Muscle of back (tissue), 13 donors: ENCODE measurements at places on chromosomes 7 and 10.
A peak's percentile ranks its signal among the peaks of the same experiment; 100 is the strongest.

GRCh38 chr7:41241641-41242040, 461.2 kb downstream of the INHBA start:
- no peak for DNase-seq

DNA sequence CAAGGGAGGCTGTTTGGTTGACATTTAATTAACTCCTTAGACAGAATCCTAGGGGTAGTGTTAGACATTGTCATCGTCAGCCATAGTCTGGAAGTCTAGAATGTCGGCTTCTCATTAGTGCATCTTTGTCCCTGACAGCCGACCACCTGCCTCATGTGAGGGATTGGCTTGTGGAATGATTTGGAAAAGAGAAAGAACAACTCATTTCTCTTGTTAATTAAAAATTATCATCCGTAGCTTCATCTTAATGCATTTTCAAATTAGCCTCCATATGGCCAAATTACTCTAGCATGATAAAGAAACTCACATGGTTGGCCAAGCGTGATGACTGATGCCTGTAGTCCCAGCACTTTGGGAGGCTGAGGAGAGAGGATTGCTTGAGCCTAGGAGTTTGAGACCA, 97.7 kb upstream of the PARD3 start:
- DNase-seq: no peak

DNA sequence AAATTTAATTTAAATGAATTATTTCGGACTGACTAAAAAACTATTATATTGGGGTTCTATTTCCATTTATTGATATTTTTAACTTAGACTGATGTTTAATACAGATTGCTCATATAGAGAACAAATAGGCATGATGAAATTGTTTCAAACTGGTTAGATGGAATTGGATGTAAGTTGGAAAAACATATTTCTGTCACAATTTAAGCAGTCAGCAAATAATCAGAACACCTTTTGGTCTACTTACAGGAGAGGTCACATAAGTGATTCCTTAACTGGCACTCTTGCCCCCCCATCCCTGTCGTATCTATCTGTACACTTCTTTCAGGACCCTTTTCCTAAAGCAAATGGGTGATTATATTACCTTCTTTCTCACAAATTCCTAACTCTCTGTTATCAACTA, 138.4 kb downstream of the PLXDC2 start:
- no peak for DNase-seq

- no peak for DNase-seq
Measured at GRCh38 chr10:663831-664251, 25.6 kb downstream of the DIP2C start.

DNA sequence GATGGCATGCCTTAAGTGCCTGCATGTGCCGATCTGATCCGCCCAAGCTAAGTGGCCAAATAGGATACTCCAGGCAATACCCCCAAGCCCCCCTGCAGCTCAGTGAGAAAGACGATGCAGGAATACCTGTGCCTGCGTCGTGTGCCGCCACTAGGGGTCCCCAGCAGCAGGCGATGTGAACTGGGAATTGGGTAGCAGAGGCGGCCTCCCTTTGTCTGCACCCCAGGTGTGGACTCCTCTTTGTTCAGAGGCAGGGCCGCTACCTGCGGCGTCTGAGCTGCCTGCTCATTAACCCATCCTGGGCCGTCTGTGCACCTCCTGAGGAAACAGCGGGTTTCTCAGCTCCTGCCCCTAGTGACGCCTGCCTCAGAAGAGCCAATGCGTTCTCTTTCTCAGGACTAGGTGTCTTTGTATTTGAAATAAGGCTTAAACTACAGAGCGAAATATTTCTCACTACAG, 4.8 kb upstream of the CHN2 start:
- peak; percentile 34 for DNase-seq

- no peak for DNase-seq
Measured at GRCh38 chr10:21514818-21515351, 10.6 kb downstream of the SKIDA1 start.

DNA sequence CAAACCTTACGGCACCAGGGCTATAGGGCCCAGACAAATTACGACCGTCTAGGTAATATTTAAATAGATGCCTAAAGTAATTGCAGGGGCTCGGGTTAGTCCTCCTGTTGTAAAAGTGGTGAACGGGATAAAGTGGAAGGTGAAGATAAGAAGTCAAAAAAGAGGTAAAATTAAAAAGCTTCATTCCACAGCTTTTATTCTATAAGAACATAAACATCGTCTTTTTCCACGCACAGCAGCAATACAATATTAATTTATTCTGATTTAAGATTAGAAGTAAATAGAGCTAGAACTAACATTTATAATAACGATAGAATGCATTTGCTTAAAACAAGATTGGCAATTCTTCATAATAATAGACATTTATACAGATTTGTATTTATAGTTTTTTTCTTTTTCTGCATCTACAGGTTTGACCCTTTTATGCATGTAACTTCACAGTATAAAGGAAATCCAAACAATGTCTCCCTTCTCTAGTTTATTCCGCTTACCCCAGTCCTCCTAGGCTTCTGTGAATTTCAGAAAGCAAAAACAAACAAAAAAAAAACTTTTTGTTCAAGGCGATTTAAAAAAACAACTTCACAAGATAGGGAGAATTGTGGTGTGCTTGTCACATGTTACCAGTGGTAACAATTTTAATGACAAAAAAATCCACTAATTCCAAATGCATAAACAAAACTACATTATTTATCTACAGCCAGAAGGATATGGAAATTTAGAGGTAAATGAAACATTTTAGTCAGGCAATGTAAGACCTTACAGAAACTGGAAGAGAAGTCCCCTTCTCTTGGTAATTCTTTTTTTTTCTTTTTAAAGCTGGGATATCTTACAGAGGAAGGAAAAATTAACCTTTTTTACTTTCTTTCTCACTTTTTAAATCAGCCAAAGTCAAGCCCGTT, 3.4 kb downstream of the HOXA10 start:
- DNase-seq: peak; percentile 68

- no peak for DNase-seq
Measured at GRCh38 chr7:65946904-65947303, 35.1 kb downstream of the GUSB start.

- DNase-seq: no peak
Measured at GRCh38 chr7:135980665-135981180, 3.6 kb upstream of the MTPN start.

- DNase-seq: no peak
Measured at GRCh38 chr10:121158988-121159579, 307.9 kb downstream of the WDR11 start.

- no peak for DNase-seq
Measured at GRCh38 chr7:26334166-26334859, 42.7 kb downstream of the SNX10 start.

- no peak for DNase-seq
Measured at GRCh38 chr10:86652361-86653202, 1.8 kb upstream of the OPN4 start.

DNA sequence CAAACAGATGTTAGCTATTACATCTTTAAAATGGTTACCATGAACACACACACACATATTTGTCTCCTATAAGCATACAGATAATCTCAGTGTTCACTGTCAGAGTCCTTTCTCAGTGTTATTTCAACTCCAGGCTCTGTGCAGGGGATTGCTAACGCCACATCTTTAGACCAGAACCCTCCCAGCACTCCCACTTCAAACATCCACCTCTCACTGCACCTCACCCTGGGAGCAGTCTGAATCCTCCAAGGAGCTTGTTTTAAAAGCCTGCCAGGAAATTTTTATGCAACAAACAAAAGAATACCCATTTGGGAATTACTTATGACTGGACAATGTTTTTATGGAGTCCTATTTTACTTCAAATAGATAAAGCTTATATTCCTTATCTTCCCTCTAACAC, 107.4 kb downstream of the PARD3 start:
- no peak for DNase-seq

DNA sequence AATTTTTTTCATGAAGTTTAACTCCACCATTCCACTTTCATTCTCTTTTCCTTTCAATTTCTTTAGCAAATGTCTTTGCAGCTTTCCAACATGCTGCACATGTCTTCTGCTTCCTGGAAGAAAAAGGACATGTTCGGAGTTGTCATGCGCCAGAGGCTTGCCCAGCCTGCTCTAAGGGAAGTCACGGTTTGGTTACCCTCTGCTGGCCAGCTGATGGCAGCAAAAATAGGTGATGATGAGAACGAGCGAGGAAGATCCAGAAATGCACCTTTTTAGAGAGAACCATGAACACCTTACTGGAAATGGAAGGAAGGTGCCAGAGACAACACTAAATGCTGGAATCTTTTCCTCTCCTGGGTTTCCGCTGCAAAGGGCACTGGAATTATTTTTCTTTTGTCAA, 4.9 kb upstream of the ZSCAN21 start:
- no peak for DNase-seq

- DNase-seq: no peak
Measured at GRCh38 chr7:44989132-44989531, 10.3 kb upstream of the MYO1G start.

GRCh38 chr10:121245754-121246153, 352.5 kb downstream of the FGFR2 start:
- DNase-seq: no peak

DNA sequence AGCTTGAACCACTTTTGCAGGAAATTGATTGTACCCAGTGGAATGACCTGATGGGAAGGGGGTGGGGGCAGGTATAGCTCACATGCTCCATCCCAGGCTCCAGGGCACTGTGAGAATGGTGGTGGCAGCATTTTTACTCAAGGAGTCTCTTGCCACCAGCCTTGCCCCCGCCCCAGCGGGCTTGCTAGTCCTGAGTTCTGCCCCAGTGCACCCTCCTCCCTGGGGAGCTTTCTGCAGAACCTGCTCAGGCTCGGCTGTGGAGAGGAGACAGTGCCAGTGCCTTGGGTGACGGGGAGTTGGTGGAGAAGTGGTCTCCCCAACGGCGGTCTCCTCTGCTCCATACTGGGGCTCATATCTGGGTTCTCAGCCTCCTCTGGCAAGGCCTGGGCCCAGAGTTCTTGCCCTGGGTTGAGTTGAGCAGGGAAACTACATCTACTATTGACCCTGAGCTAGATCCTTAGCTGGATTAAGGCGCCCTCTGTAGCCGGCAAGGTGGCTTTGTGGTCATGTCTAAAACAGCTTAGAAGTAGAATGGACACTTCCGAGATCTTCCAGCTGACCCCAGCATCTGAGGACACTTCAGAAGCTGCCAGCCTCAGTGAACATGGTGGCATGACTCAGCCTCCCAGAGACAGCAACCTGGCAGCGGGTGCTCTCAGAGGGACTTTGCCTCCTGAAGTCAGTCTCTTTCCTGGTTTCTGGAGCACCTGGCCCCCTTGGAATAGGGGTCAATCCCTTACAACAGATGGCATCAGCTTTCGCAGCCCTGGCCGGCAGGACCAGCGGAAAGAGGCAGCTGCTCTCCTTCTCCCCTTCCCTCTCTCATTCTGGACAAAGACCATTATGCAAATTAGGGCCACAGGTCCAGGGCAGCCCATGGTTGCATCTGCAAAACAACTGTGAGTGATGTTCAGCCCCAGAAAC, 363.4 kb upstream of the MKI67 start:
- DNase-seq: no peak

DNA sequence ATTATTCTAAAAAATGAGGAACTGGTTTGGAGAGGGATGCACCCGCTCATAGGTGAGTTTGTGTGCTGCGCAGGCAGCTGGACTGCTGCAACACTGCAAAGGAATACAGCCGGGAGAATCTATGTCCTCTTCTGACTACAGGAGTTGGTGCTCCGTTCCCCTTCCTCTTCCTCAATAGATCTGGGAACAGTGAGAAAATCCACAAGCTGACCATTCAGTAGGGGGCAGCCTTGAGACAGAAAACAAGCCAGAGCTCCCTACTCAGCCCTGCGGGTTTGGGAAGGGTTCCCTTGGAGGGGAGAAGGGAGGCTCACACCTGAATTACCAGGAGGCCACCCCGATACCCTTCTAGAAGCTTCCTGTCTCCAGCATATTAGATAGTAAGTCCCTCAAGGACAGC, 87.3 kb upstream of the FOXI2 start:
- peak; percentile 0 for DNase-seq

DNA sequence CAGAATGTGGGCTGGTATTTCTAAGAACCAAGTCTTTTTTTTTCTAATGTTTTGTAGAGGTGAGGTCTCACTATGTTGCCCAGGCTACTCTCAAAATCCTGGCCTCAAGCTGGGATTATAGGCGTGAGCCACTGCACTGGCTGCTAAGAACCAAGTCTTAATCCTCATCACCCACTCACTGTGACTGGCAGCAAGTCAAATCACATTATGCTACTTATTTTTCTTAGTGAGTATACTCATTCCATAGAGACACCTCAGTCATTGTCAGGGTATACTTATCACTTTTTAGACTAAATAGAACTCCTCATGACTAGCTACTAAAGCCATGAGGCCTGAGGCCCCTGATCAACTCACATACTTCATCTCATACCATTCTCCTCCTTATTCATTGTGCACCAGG, 116.1 kb downstream of the STRA8 start:
- DNase-seq: no peak

DNA sequence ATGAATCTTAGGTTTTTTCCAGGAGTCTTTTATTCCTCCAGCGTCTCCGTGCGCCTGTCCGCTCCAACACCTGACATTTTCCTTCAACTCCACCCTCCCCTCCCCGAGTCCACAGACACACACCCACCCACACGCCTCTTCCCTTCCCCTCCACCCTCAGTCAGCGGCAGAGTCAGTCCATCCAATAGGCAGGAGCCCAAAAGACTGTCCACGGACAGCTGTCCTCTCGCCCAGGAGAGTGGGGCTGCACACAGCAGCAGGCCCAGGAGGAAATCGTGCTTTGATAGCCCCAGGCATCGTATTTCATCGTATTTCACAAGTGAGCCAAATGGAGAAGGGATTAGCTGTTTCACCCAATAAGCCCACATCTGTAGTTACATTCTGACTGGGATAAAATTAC, 285.1 kb downstream of the ZEB1 start:
- DNase-seq: peak; percentile 53

DNA sequence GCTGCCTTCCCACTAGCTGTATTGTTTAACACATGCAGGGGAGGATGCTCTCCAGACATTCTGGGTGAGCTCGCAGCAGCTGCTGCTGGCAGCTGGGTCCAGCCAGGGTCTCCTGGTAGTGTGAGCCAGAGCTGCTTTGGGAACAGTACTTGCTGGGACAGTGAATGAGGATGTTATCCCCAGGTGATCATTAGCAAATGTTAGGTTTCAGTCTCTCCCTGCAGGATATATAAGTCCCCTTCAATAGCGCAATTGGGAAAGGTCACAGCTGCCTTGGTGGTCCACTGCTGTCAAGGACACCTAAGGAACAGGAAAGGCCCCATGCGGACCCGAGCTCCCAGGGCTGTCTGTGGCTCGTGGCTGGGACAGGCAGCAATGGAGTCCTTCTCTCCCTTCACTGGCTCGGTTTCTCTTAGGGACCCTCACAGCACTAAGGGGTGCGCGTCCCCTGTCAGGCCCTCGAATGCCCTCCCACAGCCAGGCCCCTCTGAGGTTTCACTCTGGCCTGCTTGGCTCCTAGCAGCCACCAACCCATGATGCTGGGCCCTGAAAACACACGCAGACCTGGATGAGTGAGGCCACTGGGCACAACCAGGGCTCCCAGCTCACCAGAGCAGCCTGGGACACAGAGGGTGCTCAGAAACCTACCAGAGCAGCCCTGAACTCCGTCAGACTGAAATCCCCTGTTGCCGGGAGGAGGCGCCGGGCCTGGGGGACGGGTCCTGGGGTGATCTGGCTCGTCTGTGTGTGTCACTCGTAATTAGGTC, 173.0 kb upstream of the LANCL2 start:
- DNase-seq: no peak
